ENCODE measurements at places on chromosomes 2 and 18.

- DNase-seq, result no peak
Observed at GRCh38 chr18:55465313-55465712, 122.7 kb downstream of the TCF4 start.

DNA sequence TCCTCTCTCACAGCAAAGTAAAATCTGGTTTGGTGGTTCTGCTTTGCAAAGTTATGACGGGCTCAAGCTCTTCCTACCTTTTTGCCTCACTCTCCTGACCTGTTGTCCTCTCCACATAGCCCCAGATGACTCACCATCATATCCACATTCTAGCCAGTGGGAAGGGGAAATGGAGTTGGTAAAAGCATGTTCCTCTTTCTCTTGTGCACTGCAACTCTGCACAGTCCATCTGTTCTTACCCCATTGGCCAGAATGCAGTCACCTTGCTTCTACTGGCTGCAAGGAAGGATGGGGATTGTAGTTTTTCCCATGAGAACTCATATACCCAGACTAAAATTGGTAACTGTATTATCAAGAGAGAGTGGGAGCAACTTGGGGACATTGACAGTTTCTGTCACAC lies 50.4 kb upstream of the SMIM21 start:
- no peak for DNase-seq

GRCh38 chr2:46982351-46983064 lies 66.9 kb upstream of the MCFD2 start:
- no peak for DNase-seq

DNA sequence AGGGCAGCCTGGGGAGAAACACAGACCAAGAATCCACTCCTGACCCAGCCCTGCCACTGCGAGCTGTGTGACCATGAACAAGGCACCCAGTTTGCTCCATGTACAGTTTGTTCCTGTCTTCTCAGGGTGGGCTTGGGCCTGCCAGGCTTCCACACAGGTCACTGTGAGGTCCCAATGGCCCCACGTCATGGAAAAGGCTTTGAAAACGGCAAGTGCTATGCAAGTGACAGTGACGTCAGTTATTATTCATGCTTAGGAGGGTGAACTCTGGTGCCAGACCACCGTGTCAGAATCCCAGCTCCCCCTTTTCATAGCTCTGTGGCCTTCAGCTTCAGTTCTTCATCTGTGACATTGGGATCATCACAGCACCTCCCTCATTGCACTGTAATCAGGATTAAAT lies 87.1 kb downstream of the TNS1 start:
- DNase-seq, result no peak

DNA sequence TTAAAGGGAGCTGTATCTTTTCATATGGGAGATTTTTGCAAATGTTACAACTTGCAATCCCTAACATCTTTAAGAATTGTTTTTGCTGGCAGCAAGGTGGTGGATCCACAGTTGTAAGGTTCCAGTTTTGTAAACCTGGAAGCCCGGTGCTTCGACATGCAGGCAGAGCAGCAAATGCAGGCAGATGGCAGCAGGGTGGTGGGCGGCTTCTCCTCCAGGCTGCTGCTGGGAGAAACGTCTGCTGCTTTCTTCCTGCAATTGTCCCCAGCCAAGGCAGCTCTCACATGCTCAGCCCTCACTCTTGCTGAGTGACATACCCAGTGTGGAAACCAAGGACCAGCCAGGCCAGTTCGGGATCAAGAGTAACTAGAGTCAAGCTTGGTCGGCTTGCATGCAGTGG lies 166.0 kb downstream of the SEPTIN10 start:
- no peak for DNase-seq

DNA sequence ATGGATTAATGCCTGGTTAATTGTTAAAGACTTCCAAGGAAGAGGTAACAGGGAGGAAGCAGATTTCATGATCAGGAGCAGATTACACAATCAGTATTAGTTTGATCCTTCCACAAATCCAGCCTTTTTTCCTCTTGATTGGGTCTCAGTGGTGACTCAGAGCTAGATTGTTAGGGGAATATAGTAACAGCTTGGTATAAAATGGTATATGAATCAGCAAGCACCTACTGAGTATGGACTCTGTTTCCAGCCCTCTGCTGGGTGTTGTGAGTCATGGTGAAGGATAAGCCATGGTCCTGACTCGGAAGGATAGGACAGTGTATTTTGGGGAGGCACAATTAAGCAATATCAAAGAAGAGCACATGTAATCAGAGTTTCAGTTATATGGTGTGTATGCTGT lies 272.4 kb upstream of the DPP10 start:
- DNase-seq, result no peak

GRCh38 chr2:25418944-25419677 lies 77.4 kb upstream of the DNMT3A start:
- no peak for DNase-seq

GRCh38 chr2:54457323-54458023 lies 1.3 kb downstream of the SPTBN1 start:
- peak; percentile 16 for DNase-seq

- no peak for DNase-seq
Observed at GRCh38 chr18:42959528-42959927, 156.0 kb downstream of the RIT2 start.

- no peak for DNase-seq
Observed at GRCh38 chr2:193349642-193350041, 1154.9 kb upstream of the TMEFF2 start.

Data from activated naive CD4-positive, alpha-beta T cell treated with anti-CD3 and anti-CD28 coated beads, Interleukin-2, amount 50 U/mL, for 16 hours (primary cell).